Caudate nucleus (tissue), 63 donors: ENCODE measurements at places on chromosomes 6 and 20.

DNA sequence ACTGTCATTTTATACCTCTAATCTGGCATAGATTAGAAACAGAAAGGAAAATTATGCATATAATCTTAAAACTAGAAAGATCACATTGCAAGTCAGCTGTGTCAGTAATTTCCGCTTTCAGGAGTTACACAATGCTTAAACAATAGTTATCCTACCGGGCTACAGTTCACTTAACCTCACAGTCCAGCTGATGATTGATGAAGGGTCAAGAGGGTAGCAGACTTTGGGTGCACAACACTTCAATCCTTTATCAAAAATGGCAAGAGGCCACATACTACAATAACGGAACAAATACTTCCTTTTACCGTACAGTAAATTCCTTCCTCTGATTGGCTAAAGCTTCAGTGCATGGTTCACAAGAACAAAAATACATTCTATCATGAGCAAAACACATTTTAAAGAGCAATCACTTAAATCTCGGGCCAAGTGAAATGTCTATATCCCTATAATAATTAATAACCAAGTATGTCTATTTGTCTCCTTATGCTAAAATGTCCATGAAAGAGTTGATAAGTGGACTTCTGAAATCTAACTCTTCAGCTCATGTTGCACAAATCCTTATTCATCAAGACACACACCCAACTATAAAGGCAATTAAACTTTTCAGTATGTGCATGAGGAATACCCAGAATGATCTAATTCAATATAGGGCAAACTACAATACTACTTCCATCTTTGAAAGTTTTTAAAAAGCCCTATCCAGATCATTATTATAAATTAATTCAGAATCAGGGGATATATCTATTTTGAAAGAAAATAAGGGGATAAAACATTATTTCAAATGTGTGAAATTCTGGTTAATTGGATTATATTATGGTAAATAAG is 76.8 kb downstream of the HIVEP2 start:
- DNase-seq: no peak

GRCh38 chr20:58854638-58855471 is 2.3 kb downstream of the GNAS start:
- no peak for DNase-seq

DNA sequence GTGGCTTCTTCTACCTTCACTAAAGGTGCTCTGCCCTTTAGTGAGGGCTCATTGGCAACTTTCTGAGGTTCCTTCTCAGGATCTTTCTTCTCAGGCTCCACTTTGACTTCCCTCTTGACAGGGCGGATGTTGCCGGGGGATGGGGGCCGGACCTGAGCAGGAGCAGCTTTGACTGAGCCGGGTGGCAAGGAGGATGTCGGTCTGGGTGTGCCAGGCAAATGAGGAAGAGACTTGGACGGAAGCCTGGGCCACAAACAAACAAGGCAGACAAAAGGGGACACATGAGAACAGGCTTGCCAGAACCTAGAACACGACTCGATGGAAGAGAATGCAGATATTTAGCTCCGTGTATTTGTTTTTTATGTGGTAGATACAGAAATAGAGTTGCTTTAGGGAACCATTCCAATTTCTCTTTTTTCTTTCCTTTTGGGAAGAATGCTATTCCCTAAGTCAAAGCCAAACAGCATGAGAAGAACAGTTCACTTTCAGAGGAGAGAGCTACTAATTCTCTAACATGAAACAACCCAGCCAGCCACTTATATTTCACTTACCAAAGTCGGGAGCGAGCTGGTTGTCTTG is 76.2 kb upstream of the BCLAF1 start:
- DNase-seq: no peak

DNA sequence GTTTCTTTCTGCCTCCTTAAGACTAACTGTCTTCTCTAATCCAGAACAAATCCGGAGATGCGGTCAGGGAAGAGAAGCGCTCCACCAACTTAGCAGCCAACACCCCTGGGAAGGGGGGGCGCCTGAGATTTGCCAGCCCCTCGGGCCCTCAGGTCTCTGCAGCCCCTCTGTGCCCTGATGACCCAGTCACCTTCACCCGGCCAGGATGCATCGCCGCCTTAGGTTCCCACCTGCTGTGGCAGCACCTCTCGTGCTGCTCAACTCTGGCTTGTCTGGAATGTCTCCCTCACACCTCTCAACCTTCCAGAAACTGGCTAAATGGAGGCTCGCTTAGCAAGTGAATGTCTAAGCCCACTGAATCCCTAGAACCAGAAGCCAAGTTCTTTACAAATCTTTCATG is 28.0 kb upstream of the AAR2 start:
- DNase-seq: no peak

DNA sequence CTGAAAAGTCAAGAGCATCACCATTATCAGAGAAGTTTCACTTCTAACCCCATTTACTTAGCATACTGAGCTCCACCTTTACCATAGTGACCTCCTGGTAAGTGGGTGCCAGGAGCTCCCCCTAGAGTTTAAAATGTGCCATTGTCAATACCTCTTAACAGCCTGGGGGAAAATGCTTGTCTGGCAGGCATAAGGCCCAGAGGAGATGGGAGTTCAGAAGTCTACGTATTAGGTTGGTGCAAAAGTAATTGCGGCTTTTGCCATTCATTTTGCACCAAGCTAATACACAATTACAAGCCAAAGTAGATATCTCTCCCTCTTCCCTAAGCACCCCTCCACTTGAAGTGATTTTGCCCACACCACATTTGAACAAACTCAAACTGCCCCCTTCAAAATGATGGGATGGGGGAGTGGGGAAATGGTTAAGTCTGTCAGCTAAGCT is 919.0 kb downstream of the KIF16B start:
- no peak for DNase-seq

DNA sequence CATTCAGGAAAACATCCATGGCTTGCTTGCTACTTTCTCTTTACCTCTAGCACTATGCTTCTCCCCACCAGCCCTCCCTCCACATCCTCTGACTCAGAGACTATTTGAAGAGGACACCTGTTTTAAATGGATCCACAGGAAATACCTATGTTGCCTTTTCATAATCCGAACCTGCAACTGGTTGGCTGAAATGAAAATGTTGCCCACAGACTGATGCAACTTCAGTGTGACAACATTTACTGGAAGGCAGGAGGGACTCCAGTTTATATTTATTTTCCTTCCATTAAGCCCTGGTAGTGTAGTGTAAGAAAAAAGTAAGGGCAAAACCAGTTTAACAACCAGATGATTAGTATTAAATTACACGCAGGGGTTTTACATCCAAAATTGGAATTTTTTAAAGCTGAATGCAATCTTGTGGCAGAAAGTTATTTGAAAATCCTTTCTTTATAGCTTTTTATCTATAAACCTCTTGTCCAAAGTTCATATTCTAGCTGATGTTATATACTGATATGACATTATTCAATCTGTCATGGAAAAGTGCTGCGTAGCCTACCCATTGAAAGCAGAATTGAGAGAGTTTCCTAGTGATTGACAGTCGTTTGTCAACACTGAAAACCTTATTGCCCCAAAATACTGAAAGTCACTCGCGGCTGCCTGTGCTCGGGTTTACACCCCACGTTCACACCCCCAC is 881 bp upstream of the AIG1 start:
- DNase-seq: no peak

DNA sequence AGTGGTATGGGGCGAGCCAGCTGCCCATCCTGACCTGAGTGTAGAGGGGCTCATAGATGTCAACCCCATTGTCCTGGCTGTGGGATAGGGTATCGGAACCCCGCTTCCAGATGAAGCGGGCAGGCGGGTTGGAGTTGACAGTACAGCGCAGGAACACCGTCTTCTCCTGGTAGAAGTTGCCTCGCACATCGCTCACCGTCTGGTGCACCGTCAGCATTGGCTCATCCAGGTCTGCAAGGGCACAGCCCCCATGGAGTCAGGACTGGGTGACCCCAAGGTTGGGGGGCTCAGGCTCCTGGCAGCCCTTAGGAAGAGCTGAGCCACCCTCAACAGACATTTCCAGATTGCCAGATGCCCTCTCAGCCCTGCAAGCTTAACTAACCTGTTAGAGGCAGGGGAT is 42.0 kb downstream of the MDGA1 start:
- no peak for DNase-seq

DNA sequence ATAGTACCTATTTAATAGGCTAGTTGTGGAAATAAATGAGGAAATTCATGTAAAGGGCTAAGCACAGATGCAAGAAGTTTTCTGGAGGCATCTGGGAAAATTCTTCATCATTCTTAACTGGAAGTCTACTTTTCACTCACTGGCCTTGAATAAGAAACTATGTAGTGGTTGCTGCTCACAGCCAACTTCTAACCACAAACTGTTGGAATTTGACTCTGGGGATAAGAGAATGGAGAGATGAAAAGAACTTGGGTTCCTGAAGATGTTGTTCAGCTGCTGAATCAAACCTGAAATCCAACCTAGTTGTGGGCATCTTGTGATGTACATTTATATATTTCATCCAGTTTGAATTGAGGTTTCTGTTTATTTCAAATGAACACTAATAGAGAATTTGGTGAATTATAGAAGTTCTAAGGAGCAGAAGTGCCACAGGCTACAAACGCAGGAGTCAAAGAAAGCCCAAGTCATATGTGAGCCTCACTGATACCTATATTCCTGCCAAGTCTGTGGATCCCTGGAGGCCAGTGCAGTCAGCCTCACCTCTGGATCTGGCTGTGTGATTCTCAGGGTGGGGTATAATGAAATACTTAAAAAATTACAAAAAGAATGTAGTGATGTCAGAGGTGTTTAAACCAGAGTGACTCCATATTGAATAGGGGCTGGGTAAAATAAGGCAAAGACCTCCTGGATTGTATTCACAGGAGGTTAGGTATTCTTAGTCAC is 18.7 kb upstream of the MEI4 start:
- DNase-seq: no peak

GRCh38 chr20:34458631-34459030 is 57.6 kb upstream of the DYNLRB1 start:
- DNase-seq: no peak

DNA sequence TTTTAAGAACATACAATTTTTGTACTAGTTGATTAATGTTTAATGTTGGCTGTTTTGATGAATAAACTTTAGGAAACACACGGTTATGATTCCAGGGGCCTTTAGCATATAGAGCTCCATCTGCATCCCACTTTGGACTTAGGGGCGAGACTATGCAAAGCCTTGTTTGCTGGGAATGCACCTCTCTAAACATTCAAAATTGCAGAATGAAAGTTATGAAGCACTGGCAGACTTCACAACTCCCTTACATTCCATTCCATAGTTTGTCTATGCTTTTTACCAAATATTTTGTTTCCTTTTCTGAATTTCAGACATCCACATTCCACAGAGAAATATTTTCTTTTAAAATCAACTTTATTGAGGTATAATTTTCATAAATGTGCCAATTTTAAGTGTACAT is 10.3 kb upstream of the TCP11 start:
- no peak for DNase-seq

DNA sequence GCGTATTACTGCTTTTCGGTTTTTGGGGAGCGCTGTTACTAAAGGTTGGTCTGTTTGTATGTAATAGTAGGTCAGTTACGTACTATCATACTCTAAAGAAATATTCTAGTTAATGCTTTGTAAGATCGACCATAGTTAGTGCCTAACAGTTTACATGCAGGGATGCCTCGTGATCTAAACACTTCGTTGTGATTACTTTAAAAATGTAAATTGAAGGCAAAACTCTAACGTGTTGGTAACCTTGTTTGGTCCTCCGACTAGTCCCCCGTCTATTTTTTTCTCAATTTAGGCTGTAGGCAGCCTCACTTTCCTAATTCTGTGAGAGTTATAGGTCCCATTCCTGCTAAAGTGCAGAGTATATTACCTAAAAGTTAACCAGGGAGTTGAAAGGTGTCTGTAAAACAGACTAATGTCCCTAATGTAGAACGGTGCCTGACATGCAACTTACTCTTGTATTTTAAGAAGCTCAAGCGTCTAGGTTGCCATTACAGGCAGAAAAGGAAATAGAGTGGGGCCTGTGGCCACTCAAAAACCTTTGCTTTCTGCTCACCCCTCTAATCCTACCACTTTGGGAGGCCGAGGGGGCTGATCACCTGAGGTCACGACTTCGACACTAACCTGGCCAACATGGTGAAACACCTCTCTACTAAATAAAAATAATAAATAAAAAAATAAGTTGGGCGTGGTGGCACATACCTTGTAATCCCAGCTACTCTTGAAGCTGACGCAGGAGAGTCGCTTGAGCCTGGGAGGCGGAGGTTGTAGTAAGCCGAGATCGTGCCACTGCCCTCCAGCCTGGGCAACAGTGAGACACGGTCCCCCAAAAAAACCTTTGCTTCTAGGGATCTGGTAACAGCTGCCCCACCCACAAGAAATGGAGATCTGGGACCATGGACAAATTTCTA is 37.8 kb downstream of the HFE start:
- no peak for DNase-seq

DNA sequence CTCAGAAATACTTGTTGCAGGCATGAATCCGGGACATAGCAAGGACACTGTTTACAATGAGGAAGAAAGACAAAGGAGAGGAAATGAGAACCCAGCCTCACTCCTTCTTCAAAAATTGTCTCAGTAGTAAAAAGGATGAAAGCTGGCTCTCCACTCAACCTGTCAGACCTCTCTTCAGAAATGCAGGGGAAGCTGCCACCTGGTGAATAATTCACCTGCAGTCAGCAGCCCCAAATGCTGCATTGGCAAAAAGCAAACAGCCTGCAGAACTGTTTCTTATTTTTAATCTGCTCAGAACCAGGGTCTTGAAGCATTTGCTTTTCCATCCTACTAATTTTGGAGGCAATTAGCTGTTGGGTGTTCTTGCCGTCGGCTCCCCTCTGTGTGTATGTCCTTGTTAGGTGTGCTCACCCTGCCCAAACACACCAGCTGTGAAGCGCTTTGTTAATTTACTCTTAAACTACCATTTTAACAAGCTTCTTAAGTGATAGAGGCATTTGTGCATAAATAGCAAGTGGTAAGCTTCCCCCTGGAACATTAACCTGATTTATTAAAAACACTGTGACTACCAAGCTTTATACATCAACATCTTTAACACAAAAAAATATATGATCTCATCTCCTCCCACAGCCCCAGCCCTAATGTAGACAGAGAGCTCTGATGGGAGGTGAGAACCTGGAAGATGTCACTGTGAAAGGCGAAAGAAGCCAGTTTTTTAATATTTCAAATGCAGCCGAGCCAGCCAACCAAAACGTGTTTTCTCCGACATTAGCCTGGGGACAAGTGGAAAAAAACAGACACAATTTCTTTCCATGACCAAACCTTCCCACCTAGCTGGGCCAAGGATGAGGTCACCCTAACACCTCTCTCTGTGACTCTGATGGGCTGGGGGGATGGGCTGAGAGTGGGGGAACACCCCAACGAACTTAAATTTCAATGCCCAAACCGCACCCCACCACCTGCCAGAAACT is 451.0 kb upstream of the SULF2 start:
- no peak for DNase-seq

- no peak for DNase-seq
These were observed 78.1 kb downstream of the PPP1R3G start for GRCh38 chr6:5163247-5163646.

GRCh38 chr6:10146715-10147451 is 268.0 kb downstream of the TFAP2A start:
- peak; percentile 22 for DNase-seq

- no peak for DNase-seq
These were observed 69.1 kb upstream of the ADTRP start for GRCh38 chr6:11847515-11848345.

DNA sequence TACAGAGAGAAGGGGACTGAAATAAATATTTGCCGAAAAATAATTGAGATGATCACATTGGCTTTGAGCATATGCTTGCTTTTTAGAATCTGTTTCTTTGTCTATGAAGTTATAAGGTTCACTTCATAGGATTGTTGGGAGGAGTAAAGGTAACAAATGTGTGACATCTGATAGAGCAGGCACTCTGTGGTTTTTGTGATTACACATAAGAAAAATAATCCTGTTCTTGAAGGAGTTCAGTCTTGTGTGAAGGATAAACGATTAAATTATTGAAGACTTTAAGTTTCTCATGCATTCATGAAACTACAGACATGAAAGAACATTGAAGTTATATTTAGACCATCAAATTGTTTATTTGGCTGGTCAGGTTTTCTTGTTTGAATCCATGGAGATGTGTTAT is 45.0 kb downstream of the QKI start:
- no peak for DNase-seq
